NCI-H1436 (cell line): ENCODE measurements at places on chromosomes 1 and 21.

- no peak for DNase-seq
Measured at GRCh38 chr1:246703581-246703980, 20.6 kb upstream of the SCCPDH start.

DNA sequence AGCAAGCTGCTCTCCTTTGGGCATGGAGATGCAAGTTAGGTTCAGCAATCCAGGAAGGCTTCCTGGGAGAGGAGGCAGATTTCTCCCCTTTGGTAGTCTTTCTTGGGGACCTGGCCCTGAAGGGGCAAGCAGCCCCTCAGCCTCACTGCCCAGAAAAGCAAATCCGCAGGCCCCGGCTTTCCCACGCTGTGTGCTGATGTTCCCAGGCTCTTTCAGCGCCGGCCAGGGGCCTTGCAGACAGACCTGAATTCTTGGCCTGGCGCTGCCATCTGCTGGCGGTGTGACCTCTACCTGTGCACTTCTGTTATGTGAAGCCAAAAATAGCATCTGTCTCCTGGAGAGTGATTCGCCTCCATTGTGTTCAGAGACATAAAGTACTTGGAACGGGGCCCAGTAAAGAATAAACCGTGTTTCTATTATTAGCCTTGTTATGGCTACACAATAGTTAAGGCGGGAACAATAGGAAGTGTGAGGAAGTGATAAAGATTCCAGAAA is 64.8 kb downstream of the ALPL start:
- DNase-seq, result peak; percentile 72

- DNase-seq, result peak; percentile 28
Measured at GRCh38 chr1:240527086-240527485, 84.9 kb downstream of the GREM2 start.

- DNase-seq, result no peak
Measured at GRCh38 chr1:61461406-61462384, 263.2 kb downstream of the TM2D1 start.

- no peak for DNase-seq
Measured at GRCh38 chr1:228226956-228227791, 19.3 kb downstream of the OBSCN start.

DNA sequence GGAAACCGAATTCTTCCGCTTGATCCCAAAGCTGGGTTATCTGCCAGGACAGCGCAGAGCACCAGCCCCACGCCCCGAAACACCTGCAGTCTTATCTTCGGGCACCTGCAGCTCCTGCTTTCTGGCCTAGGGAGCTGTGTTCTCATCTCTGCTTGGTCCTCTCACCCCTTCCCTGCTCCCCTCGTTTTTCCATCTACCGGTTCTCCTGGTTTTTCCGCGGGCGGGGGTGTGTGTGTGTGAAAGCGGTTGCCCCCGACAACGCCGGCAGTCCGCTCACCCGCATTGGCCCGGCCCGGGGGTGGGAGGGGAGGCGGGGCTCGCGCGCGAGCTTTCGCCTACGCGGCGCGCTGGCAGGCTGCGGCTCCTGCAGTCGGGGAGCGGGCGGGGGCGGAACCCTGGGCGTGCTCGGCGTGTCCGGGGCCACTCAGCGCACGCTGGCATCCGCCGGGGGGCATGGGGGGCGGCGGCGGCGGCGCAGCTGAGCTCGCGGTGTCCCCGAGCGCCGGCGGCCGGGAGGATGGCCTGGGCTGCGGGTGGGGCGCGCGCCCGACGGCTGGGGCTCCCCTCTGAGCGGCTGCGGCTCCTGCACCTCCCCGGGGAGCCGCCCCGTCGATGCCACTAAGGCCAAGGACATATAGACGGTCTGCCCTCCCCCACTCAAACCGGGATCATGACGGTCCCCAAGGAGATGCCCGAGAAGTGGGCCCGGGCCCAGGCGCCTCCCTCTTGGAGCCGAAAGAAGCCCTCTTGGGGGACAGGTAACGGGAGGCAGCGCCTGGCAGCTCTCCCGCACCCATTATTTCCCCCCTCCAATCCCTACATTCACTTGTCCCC is 3.2 kb downstream of the ATP8B2 start:
- peak; percentile 71 for DNase-seq

DNA sequence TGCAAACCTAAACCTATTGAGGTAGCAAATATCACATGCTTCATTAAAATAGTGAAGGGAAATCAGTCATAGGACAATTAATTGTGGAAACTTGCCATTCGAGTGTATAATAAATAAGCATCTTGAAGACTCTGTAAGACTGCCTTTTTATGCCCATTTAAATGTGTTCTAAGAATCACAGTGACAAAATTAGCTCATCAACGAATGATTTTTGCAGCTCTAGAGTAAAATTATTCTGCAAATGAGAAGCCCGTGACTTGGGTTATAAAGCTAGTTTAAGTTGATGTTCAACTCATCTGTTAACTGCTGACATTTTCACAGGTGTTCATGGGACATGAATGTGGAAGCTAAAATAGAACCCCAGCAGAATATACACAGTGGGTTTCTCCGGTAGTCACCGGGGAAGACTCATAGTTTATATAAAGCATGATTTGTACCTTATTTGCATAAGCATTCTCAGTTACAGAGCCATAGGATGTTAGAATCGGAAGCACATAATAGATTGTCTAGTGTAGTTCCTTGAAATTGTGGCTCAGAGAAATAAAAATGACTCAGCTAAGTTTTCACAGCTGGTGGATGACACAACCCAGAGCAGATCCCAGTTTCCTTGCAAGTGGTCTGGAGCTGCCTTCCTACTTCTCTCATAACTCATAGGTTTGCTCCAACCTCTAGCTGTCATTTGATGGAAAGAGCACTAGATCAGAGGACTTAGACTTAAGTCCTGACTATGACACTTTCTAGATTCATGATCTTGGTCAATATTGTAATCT is 107.3 kb downstream of the UCHL5 start:
- DNase-seq, result no peak

DNA sequence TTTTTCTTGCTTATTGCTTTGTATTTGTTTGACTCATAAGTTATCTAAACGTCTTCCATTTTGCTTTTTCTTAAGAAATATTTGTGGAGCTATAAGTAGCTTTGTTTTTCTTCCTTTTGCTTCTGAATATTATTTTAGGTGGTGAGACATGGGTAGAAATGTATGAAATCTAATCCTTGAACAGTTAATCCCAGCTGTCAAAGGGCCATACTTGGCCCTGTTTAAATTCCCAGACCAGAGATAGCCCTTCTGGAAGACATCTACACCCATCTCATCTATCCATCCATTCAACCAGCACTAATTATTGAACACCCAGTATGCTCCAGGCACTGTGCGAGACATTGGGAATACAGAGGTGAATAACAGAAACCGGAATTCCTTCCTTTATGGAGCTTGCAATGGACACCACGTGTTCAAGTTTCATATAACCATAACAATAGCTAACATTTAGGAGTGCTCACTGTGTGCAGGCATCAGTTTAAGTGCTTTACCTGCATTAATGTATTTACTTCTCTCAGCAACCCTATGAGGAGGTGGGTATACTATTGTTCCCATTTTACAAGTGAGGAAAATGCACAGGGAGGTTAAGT is 8.7 kb downstream of the TACSTD2 start:
- DNase-seq, result no peak

DNA sequence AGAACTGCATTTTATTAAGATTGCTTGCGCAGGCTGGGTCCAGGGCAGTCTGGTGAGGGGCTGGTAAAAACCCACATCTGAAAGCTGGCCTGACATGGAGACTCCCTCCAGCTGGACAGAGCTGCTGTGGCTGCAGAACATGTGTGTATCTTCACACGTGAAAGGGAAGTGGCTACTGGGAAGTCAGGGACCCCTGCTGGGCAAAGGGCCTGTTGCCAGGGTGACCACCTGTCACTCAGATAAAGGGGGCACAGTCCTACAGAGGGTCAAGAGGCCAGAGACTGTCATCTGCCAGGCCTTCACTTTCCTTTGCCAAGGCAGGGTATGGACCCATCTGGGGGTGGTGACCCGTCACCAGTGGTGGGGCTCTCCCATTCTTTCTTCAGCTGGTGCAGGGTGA is 17.5 kb downstream of the NKAIN1 start:
- DNase-seq, result no peak
